ENCODE measurements at places on chromosomes 2 and 18. TPM values are rescaled to one million over a fixed set of nuclear protein-coding genes. Genes with fewer than 3 reads are reported as not detected.
A peak's percentile ranks its signal among the peaks of the same experiment; 100 is the strongest.

GRCh38 chr2:181370126-181370525, 87.1 kb upstream of the ITGA4 start:
- no peak overlapping the region for H3K27ac ChIP-seq
- no peak overlapping the region for H3K4me3 ChIP-seq
- H3K4me1 ChIP-seq, result no peaks in the 10 kb centered on the region
- no peak for DNase-seq

Gene PLGLB1
- total RNA-seq, result 6.0 TPM

DNA sequence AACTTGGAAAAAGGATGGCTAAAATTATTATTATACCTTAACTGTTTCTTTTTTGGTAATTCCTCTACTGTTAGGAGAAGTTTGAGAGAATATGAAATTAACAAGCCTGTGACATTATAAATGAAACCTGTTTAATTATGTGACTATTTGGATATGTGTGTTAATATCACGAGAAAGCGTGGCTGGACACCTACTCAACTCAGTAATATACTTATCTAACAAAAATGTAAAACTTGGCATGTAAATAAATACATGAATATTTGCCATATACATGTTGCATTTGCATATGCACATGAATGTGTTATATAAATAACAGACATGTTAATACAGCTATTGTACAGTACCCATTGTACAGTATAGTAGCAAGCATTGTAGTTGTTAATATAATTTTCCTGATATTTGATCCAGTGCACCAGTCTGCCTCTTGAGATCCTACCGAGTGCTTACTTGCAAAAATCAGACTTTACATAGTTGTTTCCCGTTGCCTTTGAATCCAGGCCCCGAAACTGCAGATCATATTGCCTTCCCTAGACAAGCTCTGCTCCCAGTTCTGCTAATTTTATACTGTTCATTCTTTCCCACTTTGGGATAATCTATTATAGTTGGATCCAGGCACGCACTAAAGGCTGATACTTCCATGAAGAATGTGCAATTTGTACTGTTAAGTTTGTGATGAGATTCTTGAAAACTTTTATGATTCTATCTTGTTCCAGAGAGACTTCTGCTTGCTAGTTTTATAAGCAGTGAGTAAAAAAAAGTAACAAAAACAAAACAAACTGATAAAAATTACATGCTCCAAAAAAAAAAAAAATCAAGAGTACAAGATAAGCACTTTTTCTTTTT, 395.6 kb downstream of the ARHGAP15 start:
- no peak for DNase-seq
- H3K27me3 ChIP-seq, result no peaks in the 10 kb centered on the region
- no peaks in the 10 kb centered on the region for H3K36me3 ChIP-seq
- no peak overlapping the region for H3K4me3 ChIP-seq
- H3K27ac ChIP-seq, result no peak overlapping the region
- H3K4me1 ChIP-seq, result peaks cover 2% of the 10 kb centered on the region

Gene PLEKHM3
- total RNA-seq, result 35.0 TPM

Gene GTF2A1L
- 2.9 TPM for total RNA-seq

- H3K36me3 ChIP-seq, result no peaks in the 10 kb centered on the region
- no peak for DNase-seq
- H3K27ac ChIP-seq, result no peak overlapping the region
- H3K4me3 ChIP-seq, result no peak overlapping the region
Observed at GRCh38 chr2:109304242-109304641, 175.2 kb downstream of the SH3RF3 start.

GRCh38 chr2:47069628-47070154, 85.4 kb downstream of the STPG4 start:
- H3K36me3 ChIP-seq, result no peaks in the 10 kb centered on the region
- H3K4me1 ChIP-seq, result peaks cover 27% of the 10 kb centered on the region
- peak overlapping the region; percentile 97 for H3K27ac ChIP-seq
- no peak overlapping the region for H3K4me3 ChIP-seq
- H3K27me3 ChIP-seq, result no peaks in the 10 kb centered on the region

DNA sequence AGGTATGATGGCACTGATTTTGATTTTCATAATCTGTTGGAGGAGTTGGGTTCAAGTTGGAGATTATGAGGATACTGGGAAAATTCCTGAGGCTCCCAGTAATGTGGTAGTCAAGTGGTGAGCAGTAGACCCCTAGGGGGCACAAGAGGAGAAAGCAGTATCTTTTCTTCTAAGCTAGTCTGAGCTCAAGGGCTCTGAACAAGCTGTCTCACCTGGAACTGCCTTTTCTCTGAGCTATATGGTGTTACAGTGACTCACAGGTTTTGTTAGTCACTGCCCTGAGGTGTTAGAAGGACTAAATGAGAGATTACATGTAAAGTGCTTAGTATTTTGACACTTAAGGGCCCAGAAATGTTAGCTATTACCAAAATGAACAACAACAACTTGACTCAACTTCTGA, 42.2 kb downstream of the CD302 start:
- DNase-seq, result no peak
- no peaks in the 10 kb centered on the region for H3K27me3 ChIP-seq
- no peaks in the 10 kb centered on the region for H3K36me3 ChIP-seq
- no peak overlapping the region for H3K27ac ChIP-seq

DNA sequence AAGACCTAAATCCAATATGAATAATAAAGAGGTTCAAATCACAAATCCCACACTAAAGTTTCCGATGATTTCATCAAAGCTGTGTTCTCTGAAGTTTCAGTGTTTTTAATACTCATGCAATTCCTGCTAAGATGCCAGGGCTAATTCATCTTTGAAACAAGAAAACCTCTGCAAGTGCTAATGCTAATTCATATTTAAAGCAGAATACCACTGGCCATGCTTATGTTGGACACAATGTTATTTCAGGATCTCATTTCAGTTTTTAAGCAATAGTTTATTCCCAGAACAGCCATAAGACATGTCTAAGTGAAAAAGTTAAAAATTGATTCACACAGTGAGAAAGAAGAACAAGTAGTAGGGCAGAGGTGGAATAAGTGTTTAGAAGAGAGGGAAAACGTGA, 62.8 kb downstream of the GRB14 start:
- no peaks in the 10 kb centered on the region for H3K36me3 ChIP-seq
- H3K4me1 ChIP-seq, result no peaks in the 10 kb centered on the region
- H3K27me3 ChIP-seq, result no peaks in the 10 kb centered on the region
- no peak for DNase-seq
- H3K27ac ChIP-seq, result no peak overlapping the region

DNA sequence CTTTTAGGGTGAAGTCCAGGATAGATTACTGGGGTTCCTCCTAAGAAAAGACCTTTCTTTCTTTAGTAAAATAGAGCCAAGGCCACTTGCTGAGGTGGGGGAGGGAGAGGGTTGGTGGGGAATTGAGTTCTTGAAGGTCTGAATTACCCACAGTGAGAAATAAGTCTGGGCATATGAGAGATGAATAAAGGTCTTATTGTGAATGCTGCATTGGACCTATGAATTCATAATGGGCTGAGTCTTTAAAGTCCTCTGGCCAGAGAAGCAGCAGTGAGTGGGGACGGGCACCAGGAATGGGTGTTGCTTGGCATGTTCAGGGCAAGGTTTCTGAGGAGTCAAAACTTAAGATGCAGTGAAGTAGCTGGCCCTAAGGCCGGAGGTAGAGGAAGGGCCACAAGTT, 10.5 kb downstream of the MAPRE3 start:
- no peaks in the 10 kb centered on the region for H3K27me3 ChIP-seq
- no peak overlapping the region for H3K4me3 ChIP-seq
- peak overlapping the region; percentile 68 for H3K27ac ChIP-seq
- no peaks in the 10 kb centered on the region for H3K4me1 ChIP-seq

- no peaks in the 10 kb centered on the region for H3K27me3 ChIP-seq
- H3K36me3 ChIP-seq, result no peaks in the 10 kb centered on the region
- H3K4me3 ChIP-seq, result no peak overlapping the region
- no peak overlapping the region for H3K27ac ChIP-seq
- no peak for DNase-seq
Observed at GRCh38 chr2:74944987-74945787, 13.3 kb upstream of the POLE4 start.

- no peak overlapping the region for H3K27ac ChIP-seq
- DNase-seq, result no peak
- H3K27me3 ChIP-seq, result no peaks in the 10 kb centered on the region
- H3K4me3 ChIP-seq, result peak overlapping the region; percentile 36
- H3K36me3 ChIP-seq, result no peaks in the 10 kb centered on the region
Observed at GRCh38 chr2:157443090-157443489, 799 bp downstream of the CYTIP start.

GRCh38 chr18:21293479-21293878, 51.4 kb downstream of the GREB1L start:
- no peak overlapping the region for H3K4me3 ChIP-seq
- H3K36me3 ChIP-seq, result no peaks in the 10 kb centered on the region
- no peak overlapping the region for H3K27ac ChIP-seq
- no peak for DNase-seq

Gene SNTG2
- 6.0 TPM for total RNA-seq

DNA sequence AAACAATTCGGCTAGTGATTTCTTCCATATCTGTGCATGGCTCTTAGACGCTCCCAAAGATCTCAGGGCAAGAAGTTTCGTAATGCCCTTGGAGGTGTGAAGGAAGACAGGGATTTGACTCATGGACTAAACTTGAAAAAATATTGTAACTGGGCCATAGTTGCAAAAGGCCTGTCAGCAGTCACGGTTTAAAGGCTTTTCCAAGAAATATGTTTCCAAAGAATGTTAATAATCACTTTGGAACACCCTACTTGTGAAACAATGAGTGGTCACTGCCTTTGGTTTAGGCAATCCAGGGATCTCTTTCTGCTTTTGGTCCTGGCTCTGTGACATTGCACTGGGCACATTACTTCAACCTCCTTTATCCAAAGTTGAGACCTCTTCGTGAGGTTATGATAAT, 102.5 kb upstream of the RASGRP3 start:
- H3K27me3 ChIP-seq, result no peaks in the 10 kb centered on the region
- no peaks in the 10 kb centered on the region for H3K36me3 ChIP-seq
- H3K4me1 ChIP-seq, result no peaks in the 10 kb centered on the region
- no peak overlapping the region for H3K27ac ChIP-seq
- no peak overlapping the region for H3K4me3 ChIP-seq

GRCh38 chr2:151096235-151096634, 165.4 kb downstream of the RBM43 start:
- no peaks in the 10 kb centered on the region for H3K4me1 ChIP-seq
- no peak for DNase-seq
- H3K36me3 ChIP-seq, result no peaks in the 10 kb centered on the region
- H3K4me3 ChIP-seq, result no peak overlapping the region
- no peaks in the 10 kb centered on the region for H3K27me3 ChIP-seq

DNA sequence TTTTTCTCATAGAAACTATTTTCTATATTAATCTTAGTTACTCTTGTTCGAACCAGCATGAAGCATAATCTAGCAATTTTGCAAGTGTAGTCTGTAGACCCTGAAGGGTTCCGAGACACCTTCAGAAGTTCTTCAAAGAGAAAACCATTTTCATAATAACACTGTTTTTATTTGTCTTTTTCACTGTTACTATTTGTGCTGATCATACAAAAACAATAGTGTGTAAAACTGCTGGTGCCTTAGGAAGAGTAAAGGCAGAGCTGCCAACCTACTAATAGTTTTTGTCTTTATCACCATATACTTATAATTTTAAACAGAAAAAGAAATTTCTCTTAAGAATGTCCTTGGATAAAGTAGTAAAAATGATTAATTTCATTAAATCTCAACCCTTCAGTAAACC, 218.9 kb downstream of the ZNF385B start:
- no peak overlapping the region for H3K27ac ChIP-seq
- DNase-seq, result no peak
- no peaks in the 10 kb centered on the region for H3K36me3 ChIP-seq
- no peaks in the 10 kb centered on the region for H3K4me1 ChIP-seq

GRCh38 chr2:104952976-104953375, 84.9 kb upstream of the MRPS9 start:
- H3K27ac ChIP-seq, result no peak overlapping the region
- DNase-seq, result no peak
- peaks cover 11% of the 10 kb centered on the region for H3K27me3 ChIP-seq
- H3K4me1 ChIP-seq, result no peaks in the 10 kb centered on the region
- H3K36me3 ChIP-seq, result no peaks in the 10 kb centered on the region

Gene LOXHD1
- 0.59 TPM for total RNA-seq
